Activated naive CD4-positive, alpha-beta T cell treated with anti-CD3 and anti-CD28 coated beads, Interleukin-2, amount 50 U/mL, for 16 hours (primary cell): ENCODE measurements at places on chromosomes 11 and 22.
A peak's percentile ranks its signal among the peaks of the same experiment; 100 is the strongest.

- DNase-seq: no peak
Measured at GRCh38 chr11:976431-977160, 50.9 kb downstream of the AP2A2 start.

GRCh38 chr11:67378544-67378943, 5.1 kb upstream of the CLCF1 start:
- no peak for DNase-seq

DNA sequence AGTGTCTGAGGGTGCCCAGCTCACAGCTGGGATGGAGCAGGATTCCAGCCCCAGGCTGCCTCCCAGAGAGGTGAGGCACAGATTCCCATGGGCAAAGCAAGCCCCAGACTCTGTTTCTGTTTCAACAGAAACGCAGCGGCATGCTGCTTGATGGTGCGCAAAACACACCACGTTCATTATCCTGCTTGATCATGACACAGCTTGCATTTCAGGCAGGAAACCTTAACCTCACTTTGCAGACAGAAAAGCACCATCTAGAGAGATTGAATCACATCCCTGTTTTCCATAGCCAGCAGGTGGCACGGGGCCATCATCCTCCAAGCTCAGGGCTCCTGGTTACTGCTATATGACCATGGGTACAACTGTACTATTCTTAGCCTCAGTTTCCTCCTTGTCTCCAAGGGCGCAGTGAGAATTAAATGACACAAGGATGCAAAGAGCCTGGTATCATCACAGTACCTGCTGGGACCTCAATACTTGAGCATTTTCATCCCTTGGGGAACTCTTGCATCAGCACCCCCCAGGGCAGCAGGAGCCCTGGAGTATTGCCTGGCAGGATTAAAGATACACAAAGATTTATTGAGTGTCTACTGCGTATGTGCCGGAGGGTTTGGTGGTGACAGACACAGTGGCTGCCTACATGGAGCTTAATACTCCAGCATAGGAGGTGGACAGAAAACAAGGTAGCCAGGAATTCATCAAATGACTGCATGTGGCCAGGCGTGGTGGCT, 110.0 kb downstream of the TP53I11 start:
- DNase-seq: no peak

DNA sequence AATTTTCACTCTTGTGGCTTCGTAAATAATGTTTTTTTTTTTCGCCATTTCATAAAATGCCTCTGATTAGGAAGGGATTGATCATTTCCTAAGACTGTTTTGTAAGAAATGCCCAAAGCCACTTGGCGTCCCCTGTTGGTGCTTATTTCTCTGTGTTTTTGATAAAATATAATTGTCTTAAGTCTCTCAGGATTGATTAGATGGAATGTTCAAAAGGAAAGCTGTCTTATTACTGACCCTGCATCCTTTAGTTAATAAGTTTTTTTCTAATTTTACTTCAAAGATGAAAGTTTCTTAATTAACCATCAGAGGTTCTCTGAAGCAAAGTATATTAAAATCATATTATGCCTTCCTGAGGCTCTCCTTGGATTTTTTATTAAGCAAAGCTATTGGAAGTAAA, 624.3 kb upstream of the TENM4 start:
- DNase-seq: no peak

DNA sequence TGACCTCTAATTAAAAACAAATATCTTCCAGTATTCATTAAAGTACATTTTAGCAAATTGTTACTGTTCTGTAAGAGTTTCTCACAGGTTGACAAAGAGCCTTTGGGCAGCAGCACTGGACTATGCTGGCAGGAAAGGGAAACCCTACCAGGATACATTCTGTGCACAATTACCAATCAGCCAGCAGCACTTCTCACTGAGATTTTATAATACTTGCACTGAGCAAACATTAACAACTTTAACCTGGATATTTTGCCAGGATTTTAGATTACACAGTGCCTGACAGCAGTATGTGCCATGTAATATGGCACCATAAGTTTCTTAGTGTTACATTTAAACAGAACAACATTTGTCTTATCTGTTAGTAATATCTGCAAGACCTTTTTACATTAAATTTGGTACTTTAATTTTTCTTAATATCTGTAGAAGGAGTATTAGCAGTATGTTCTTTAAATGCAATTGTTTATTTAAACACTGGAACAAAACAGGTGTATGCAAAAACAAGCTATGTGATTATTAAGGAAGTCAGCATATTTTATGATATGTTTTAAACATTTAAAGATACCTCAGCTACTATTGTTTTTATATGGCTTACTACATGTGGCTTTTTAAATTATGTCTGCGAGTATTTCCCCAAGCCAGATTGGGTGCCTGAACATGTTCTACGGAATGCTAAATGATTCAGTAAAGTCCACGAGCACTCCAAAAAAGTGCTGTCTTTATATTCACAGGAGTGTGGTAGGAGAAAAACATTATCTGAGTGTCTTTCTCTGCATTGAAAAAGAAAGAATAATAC, 699.0 kb upstream of the LUZP2 start:
- DNase-seq: no peak

DNA sequence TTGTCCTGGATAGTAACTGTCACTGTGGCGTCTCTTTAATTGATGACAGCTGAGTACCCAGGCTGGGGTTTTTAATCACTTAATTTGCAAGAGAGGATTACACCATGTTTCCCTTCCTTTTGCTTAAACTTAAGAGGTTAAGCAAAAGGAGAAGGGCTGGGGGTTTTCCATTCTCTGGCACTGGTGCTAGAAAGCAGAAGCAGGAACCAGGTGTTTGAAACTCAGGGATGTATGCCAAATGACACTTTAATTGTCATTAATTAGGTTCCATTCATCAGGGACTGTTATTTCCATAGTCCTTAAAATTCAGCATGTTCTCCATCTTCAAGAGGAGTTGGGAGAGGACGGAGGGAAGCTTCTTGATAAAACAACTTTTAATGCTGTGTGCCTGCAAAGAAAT, 746.2 kb downstream of the NELL1 start:
- no peak for DNase-seq

DNA sequence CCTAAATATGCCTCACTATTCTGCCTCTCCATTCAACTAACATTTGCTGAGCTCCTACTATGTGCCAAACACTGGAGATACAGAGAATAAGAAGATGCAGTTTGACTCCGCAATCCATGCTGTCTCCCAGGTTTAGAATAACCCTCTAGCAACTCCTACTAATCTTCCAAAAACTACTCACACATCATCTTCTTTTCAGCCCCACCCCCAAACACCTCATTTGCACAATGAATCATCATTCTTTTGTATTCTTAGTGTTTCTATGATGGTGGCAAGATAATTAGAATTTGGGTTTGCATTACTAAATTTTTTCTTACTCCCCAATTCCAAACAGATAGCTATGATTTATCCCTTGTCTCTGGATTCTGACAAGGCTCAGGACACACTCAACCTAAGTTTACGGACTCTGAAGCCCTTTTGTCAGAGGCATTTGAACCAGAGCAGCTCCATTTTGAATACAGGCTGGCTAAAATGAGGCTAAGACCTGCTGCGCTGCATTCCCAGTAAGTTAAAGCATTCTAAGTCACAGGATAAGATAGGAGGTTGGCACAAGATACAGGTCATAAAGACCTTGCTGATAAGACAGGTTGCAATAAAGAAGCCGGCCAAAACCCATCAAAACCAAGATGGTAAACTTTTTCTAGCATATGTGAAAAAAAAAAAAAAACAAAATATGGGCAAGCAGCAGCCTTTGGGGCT, 1038.9 kb downstream of the DLG2 start:
- DNase-seq: no peak

DNA sequence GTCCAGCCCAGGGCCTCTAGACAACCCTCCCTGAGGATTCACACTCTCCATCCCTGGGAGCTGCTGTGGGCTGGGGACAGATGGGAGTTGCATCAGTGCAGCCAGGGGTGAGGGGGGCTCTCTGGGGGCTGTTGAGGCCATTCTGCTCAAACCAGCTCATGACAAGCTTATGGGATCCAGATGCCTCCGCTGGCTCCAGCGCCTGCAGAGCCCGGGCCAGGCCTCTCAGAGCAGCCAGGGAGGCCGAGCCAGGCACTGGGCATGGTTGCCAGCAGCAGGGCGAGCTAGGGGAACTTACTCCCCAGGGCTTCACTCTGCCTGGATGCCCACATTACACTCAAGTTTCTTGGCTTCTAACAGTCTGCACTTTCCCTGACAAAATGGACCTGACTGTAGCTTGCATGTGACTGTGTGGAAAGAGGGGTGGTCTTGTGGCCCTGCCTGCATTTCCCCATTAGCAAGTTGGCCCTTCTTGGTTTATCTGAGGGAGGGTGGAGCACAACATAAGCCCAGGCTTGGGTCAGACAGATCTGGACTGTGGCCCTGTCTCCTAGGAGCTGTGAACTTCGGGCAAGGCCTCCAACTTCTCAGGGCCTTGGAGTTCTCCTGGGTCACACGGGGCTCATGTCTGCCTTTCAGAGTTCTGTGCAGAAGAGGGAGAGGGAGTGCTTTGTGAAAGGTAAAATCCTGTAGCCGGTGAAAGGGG, 34.5 kb upstream of the CYB5R3 start:
- no peak for DNase-seq

DNA sequence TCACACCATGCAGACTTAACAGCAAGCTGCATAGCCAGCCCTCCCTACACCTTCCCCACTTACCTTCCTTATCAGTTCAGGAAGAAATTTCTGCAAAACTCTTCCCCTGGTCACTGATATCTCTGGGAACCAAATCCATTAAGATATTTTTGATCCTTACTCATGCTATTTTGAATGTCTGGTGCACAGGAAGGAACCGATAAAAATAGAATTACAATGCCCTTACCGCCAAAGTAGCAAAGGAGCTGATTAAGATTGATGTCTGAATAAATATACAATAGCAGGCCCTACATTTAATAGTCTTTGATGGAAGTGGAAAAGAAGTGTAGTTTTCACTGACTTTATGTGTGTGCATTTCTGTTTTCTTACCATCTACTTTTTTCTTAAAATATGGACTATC, 117.3 kb downstream of the MPPED2 start:
- no peak for DNase-seq

DNA sequence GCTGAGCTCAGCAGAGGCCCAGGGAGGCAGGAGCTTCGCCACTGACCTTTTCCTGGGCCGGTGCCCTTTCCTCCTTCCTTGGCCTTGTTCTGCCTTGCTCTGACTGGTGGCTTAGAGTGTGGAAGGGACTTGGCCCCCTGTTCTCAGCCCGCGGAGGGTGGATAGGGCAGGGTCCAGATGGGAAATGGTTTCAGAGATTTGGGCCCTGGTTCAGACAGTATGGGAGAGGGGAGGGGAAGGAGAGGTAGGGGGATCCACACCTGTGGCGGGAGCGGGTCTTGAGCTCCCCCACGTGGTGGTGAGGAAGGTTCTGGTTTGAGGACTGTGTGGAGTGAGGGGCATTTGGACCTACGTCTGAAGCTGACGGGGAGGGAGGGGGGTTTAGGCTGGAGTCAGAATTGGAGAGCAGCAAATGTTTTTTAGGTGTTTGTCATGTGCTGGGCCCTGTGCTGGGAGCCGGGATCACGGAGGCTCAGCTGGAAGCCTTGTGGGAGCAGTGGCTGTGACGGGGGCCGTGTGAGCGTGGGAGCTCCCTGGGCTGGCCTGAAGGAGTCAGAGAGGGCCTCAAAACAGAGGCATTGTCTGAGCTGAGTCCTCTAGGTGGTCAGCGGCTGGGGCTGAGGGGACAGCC, 27.2 kb downstream of the SHANK3 start:
- peak; percentile 3 for DNase-seq

DNA sequence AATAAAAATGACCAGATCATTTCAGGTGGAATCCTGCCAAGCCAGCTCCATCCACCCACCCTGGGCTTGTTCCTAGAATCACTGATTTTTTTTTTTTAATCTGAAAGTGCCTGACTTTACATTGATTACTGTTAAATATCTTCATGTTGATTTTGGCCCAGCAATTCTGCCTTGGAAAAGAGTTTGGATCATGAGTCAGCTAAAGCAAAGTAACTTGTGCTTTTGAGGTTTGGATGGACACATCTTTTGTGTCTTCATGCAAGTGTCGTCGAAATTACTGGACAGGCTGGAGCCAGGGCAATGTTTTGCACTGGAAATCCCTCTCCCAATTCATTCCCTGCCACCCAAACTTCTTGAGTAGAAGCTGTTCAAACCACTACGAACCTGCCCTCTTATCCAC, 164.0 kb upstream of the SYT13 start:
- DNase-seq: no peak

GRCh38 chr22:26584010-26584409, 5.9 kb downstream of the TPST2 start:
- DNase-seq: no peak

GRCh38 chr11:134932761-134933160, 520.7 kb upstream of the B3GAT1 start:
- no peak for DNase-seq

DNA sequence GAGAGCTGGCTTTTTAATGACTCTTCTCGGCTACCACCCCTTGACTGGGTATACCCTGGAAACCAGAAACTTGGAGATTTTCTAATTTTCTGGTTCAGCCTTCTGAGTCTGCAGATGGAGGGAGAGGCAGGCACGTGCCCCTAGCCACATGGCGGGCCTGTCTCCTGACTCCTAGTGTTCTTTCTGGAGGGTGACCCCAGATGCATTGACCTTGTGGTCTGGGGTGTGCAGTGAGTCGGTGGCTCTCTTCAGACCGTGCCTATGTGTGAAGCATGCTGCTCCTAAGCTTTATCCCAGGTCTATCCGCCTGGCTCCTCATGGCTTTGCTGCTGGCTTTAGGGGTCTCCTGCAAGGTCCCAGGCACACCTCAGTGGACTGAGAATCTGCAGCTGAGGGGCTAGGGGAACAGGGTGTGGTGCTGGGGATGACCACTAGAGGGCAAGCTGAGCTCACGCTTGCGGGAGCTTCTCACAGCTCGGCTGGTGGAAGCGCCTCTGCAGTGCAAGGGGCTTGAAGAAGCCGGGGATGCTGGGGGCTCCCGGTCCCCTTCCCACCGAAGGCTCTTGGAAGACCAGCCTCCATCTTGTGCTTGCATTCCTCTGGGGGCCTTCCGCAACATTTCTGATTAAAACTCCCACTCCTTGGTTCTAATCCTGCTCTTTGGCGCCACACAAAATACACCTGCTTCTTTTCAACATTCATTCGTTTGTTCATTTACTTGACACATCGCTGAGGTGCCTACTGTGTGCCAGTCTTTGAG, 51.8 kb downstream of the OTOG start:
- peak; percentile 67 for DNase-seq
